ENCODE measurements at places on chromosomes 2 and 18. TPM values are rescaled to one million over a fixed set of nuclear protein-coding genes. Genes with fewer than 3 reads are reported as not detected.

The DNAJC5G gene
- not detected for total RNA-seq

GRCh38 chr2:66683599-66683998 is 248.7 kb downstream of the MEIS1 start:
- no peak overlapping the region for H3K4me3 ChIP-seq
- no peak overlapping the region for H3K27ac ChIP-seq
- peaks cover 52% of the 10 kb centered on the region for H3K4me1 ChIP-seq
- no peaks in the 10 kb centered on the region for H3K36me3 ChIP-seq

DNA sequence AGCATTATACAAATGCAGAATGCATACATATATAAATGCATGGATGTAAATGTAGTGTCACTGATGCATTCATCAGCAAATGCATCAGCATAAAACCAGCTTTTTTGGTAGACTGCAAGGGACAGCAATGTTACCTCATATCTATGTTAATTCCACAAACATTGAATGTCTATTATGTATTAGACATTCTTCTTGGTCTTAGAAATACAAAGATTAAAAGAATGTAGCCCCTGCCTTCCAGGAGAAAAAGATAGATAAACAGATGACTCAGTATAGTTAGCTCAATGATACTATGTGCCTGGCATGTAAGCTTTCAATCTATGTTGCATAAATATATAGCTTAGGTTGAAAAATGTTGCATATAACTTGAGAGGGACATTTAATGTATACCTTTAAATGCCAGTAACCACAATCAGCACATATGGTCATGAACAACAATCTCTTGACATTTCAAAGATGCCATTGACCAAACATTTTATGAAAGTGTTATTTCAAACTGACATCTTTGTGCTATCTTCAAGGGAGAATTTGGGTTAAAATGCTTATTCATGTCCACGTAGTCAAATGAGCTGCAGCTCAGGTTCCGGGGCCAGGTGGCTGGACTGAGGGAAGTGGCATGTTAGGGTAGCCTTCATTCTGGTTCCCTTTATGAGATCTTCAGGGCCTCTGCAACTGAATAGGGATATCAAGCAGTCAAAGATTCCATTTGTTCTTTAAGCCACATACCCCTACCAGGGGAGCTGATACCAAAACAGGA is 45.2 kb upstream of the GCG start:
- no peak for DNase-seq
- H3K27me3 ChIP-seq, result peaks cover 3% of the 10 kb centered on the region
- no peak overlapping the region for H3K4me3 ChIP-seq
- H3K27ac ChIP-seq, result no peak overlapping the region
- no peaks in the 10 kb centered on the region for H3K4me1 ChIP-seq

DNA sequence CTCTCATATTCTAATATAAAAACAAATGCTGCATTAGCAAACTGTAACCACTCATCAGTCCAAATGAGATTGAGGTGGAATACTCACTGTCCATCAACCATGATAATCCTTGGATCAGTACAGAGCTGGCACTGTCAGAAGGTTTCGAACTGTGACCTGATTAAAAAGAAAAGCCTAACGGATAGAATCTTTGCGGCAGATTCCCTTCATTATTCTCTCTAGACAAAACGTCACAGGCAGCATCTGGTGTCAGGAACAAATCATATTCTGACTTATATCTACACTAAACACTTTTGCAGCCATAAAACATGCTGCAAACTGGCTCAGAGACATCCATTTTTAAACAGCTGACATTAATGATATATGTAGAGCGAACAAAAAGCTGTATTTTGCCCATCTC is 677.7 kb upstream of the NXPH2 start:
- no peak overlapping the region for H3K27ac ChIP-seq
- H3K4me1 ChIP-seq, result peaks cover 3% of the 10 kb centered on the region
- no peak overlapping the region for H3K4me3 ChIP-seq
- no peak for DNase-seq

DNA sequence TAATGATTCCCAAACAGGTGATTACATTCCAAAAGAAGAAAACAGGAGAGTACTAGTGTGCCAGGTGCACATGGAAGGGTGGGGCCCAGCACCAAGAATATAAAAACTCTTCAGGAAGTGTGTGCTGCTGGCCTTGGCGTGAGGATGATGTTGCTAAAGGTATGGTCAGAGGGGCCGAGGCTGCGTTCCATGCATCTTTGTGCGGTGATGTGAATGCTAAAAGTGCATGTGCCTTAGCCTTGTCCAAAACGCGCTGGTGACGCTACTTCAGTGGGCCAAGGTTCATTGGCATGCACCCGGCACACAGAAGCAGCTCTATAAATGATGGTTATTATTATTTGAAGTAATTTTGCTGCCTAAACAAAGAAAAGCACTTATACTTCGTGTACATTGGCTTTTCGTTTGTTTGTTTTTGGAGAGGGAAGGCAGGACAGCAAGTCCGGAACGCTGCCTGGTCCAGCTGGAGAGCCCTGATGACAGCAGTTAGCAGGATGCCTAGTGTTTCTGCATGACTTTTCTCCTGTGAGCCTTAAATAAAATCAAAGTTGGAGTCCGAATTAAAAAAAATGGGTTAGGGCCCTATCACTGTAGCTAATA is 2.9 kb downstream of the ALKAL2 start:
- H3K4me1 ChIP-seq, result no peaks in the 10 kb centered on the region
- no peak overlapping the region for H3K27ac ChIP-seq
- peak overlapping the region; percentile 53 for H3K4me3 ChIP-seq
- H3K36me3 ChIP-seq, result peaks cover 13% of the 10 kb centered on the region
- DNase-seq, result no peak
- peaks cover 35% of the 10 kb centered on the region for H3K27me3 ChIP-seq

- H3K4me3 ChIP-seq, result no peak overlapping the region
- no peaks in the 10 kb centered on the region for H3K36me3 ChIP-seq
- H3K4me1 ChIP-seq, result peaks cover 6% of the 10 kb centered on the region
- no peak for DNase-seq
These were observed 11.8 kb downstream of the MAPRE3 start for GRCh38 chr2:26982102-26982742.

The KANSL3 gene
- 53.2 TPM for total RNA-seq
